ENCODE measurements at places on chromosomes 4 and X.

GRCh38 chr4:132565542-132565941 lies 583.6 kb upstream of the PCDH10 start:
- no peak for DNase-seq

GRCh38 chr4:11455201-11455835 lies 26.6 kb upstream of the HS3ST1 start:
- no peak for DNase-seq

GRCh38 chr4:113781439-113782040 lies 20.0 kb upstream of the CAMK2D start:
- DNase-seq = no peak

DNA sequence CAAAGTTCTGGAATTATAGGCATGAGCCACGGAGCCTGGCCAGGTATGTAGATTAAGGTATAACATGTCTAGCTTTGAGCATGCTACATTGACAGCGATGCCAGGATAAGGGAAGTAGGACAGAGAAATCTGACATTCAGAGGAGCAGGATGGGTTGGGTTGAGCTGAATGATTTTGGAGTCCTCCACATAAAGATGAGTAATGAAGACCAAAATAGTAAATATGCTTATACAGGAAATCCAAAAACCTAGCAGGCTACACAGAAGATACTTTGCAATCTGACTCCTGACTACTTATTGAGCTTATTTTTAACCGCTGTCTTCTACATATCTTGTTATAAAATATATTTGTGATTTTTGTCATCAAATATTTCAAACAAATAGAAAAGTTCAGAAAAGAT lies 69.7 kb downstream of the PDGFC start:
- no peak for DNase-seq

- no peak for DNase-seq
Observed at GRCh38 chr4:10491401-10491800, 34.2 kb upstream of the ZNF518B start.

- DNase-seq = no peak
Observed at GRCh38 chr4:25032126-25032525, 1.4 kb upstream of the LGI2 start.

GRCh38 chr4:56424697-56425514 lies 10.5 kb downstream of the PPAT start:
- no peak for DNase-seq

GRCh38 chrX:39327255-39327654 lies 526.0 kb downstream of the MID1IP1 start:
- peak; percentile 22 for DNase-seq

DNA sequence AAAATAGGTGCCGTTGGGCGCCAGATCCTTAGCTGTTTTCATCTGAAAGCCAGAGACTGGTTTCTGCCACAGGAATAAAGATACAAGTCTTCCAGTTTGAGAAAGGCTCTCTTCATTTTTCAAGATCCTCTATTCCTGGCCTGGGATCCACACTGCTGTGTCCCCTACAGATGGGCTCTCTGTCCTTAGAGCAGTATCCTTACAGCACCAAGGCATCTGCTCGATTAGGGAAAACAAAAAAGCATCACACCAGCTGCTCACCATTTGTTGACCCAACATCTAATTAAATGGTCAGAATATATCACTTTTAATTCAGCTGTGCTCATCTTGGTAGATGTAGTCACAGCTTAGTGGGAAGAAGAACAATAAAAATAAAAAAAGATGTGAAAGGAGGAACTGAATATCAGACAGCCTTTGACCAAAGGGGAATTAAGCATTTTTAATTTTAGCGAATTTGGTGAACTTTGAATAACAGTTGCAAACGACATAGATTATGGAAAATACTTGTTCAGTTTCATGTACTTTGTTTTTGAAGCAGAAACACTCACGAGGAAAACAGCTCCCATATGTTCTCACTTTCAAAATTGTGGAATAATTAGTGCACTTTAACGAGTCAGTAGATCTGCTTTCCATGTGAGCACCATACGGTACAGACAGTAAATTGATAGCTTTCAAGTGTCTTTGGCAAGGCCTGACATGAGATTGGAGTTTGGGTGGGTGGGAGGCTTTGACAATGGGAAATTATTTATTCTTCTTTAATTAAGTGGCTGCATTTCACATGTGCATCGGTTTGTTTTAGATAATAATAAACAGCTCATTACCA lies 148.4 kb upstream of the CLNK start:
- DNase-seq = no peak

GRCh38 chr4:122038896-122039295 lies 87.0 kb upstream of the TRPC3 start:
- no peak for DNase-seq

GRCh38 chr4:76772498-76773106 lies 125.3 kb downstream of the SOWAHB start:
- DNase-seq = no peak

GRCh38 chr4:124121461-124121971 lies 591.0 kb downstream of the ANKRD50 start:
- no peak for DNase-seq

DNA sequence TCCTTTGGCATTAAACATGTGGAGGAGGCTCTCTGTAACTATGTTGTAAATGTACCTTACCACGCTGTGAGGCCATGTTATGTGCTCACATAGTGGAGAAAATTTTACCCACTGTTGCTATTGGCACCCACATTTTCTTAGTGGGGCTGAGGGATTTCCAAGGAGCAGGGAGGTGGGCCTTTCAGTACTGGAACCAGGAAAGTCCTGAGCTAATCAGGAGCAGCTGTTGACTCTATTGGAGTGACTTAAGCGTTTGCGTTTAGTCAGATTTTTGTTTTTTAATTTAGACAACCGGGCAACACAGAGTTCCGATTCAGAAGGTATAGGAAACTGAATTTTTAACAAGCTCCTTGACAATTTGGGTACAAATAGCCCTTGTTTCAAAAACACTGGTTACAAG lies 30.7 kb upstream of the WDR17 start:
- no peak for DNase-seq

GRCh38 chrX:101071582-101071981 lies 7.1 kb upstream of the TMEM35A start:
- DNase-seq = no peak

- no peak for DNase-seq
Observed at GRCh38 chr4:126097155-126097799, 782.5 kb downstream of the FAT4 start.

DNA sequence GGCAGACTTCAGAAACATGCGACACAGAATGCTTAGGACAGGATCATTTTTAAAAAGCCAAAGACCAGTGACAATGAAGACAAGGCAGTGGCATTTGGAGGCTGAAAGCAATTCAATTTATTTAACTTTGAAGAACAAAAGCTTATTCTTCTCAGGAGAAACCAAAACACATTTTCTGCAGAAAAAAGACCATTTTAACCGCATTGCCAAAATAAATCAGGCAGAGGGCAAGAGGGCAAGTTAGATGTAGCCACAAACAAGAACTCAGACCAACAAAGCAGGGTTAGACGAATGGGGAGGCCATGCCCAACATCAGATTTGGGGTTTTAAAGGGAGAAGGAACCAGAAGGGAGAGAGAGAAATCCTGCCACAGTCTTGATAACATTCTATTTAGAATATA lies 58.9 kb downstream of the RELL1 start:
- DNase-seq = no peak

DNA sequence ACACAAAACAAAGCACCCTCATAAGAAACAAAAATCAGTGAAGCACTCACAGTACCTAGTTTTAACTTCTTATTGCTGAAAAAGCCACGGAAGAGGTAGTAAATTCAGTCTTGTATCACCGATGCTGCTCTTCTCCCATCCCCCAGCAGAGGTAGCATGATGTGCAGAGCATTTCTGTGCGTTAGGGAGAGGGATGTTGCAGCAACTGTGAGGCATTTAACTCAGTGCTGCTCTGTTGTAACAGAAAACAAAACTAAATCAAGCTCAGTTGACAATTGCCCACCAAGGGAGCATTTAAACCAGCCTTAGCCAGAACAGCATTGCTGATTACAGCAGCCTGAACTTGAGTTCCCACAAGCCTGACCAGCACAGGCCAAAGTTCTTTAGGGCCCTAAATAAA lies 1279.7 kb upstream of the ADGRL3 start:
- no peak for DNase-seq

DNA sequence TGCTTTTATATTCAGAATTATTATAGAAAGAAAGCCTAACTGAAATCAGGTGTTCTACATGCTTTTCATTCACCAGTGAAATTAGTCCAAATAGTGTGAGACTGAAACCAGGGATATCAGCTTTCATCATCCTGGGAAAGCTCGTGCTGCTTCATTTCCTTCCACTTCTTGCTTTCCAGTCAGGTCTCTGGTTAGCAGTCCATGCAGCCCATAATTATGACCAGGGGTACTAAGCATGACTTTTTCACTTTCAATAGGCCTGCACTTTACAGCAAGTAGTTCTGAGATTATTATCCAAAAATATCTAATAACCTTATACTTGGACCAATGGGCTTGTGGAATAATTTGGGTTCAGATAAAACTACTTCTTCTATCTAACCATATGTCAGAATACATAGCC lies 673.2 kb upstream of the MAGEB2 start:
- no peak for DNase-seq

- DNase-seq = no peak
Observed at GRCh38 chr4:62531731-62532130, 1331.6 kb downstream of the ADGRL3 start.

DNA sequence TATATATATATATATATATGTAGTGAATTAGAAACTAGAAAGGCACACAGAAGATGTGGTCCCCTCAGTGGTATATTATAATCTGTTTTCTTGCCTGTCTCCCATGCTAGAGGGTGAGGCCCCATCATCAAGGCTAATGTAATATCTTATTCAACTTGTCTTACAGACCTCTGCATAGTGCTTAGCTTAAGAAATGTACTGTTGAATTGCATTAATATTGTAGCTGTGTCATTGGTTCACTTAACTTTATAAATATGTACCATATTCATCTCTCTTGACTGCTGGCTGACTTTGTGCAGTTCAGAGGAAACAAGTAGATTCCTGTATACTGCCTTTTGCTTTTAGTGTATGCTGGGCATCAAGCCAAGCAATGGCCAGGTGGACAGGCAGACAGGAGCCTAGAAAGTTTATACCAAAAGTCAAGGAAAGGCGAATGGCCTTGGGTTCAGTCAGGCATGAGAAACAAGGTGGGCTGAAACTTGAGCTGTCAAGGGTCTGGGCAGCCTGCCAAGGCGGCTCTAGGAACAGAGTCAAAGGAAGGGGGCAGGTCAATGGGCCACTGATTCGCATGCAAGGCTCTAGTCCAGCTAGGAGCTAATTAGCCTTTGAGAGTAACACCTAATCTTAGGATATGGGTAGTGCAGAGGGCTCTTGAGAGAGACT lies 78.8 kb upstream of the LEF1 start:
- DNase-seq = no peak

GRCh38 chr4:1208970-1209704 lies 36.8 kb upstream of the SPON2 start:
- DNase-seq = no peak

DNA sequence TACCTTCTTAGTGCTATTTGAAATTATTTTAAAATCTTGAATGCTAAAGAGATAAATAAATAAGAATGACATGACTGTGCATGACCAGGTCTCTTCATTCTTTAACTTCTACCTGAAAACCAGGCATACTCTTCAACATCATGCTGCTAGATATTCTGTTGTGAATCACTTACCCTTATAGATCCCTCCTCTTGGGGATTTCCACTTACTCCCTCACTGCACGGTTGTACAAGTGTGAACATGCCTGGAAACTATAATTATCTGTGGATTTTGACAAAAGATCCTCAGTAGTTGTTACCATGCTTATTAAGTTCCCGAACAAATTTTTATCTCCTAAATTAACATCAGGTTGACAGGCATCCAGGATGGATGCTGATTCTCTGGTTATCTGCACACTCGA lies 54.3 kb downstream of the ADGRL3 start:
- no peak for DNase-seq

DNA sequence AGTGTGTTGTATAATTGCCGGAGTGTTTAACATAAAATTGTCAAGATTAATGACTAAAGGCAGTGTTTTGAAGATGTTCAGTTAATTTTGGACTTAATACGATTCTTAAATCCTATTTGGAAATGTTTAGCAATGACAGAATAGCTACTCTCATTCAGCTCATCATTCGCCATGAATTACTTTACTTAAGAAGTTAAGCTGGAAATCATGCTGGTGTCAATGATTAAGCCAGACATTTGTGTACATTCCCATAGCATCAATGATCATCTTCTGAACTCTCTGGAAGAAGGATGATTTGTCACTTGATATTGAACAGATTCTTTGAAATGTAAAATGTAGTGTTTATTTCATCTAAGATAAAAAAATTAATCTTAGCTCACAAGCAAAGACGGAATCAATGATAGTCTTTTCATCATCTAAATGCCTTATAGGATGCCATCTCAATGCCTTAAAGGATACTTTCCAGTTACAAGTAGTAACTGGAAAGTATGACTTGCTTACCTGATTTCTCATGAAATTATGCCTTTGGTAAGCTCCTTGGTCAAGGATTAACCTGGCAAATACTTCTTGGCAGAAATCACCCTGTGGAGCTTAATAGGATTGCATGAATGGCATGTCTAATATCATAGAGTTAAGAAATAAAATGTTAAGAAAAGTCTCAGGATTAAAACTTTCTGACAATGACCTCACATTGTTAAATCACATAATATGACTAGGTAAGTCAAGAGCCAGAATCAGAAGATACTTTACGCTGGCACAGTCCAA lies 515.5 kb upstream of the AGA start:
- no peak for DNase-seq

GRCh38 chrX:21638311-21638710 lies 19.8 kb downstream of the KLHL34 start:
- no peak for DNase-seq

DNA sequence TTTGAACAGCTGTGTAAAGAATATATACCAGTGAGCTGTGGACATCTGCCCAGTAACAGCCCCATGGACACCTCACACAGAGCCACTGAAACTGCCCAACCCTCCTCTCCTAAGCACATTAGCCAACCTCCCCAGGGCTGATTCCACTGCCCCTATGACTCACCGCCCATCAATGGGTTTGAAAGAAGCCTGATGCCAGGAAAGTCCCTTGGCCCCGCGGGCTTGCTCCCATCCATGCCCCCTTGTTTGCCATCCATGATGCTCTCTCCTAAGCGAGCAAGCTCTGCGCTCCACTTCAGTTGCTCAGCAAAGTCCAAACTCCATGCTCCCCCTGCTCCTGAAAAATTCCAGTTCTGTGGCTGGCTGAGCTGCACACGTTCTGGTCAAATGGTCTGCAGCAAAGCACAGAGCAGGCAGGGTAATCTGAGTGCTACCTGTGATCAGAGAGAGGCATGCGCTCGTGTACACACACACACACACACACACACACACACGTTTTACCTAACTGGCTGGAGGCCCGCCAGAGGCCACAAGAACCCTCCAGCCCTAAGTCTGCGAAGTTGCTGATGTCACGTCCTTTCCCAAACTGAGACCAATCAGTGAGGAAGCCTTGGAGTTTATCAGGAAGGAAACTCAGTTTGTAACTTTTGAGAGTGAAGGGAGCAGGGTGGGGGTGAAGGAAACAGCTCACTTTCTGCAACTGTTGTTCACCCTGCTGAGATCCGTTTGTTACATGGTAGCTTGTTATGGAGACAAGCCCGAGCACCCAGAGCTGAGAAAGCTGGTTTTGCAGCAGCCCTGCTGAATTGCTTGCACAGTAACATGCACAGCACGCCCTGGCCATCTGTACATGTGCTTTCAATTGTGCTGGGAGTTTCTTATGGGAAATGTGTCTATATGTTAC lies at the start of gene ASB9:
ASB9 (minus strand) TSS at position 466 of the 904 bp plus-strand sequence; CDS start at position 257, 209 bp downstream.
- no peak for DNase-seq

GRCh38 chr4:87633243-87633642 lies 16.8 kb upstream of the DMP1 start:
- no peak for DNase-seq

GRCh38 chr4:175805846-175806245 lies 6.2 kb downstream of the GPM6A start:
- DNase-seq = no peak
